ENCODE measurements at places on chromosomes 16 and 17. TPM values are rescaled to one million over a fixed set of nuclear protein-coding genes. Genes with fewer than 3 reads are reported as not detected.
A peak's percentile ranks its signal among the peaks of the same experiment; 100 is the strongest.

HAS3 gene
- 0.23 TPM for total RNA-seq

KIAA0513 gene
- total RNA-seq: 11.4 TPM

- DNase-seq: peak; percentile 94
Measured at GRCh38 chr17:41777574-41778188, 8.8 kb downstream of the JUP start.

DNA sequence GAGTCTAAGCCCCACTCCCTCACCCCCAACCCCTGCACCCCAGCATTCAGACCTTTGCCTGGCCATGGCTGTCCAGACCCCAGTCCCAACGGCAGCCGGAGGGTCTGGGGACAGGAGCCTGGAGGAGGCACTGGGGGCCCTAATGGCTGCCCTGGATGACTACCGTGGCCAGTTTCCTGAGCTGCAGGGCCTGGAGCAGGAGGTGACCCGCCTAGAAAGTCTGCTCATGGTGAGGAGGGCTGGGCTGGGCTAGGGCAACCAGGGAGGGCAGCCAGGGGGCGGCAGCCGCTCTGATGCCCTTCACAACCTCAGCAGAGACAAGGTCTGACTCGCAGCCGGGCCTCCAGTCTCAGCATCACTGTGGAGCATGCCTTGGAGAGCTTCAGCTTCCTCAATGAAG lies 14.4 kb downstream of the RIPOR1 start:
- no peak for DNase-seq

DNA sequence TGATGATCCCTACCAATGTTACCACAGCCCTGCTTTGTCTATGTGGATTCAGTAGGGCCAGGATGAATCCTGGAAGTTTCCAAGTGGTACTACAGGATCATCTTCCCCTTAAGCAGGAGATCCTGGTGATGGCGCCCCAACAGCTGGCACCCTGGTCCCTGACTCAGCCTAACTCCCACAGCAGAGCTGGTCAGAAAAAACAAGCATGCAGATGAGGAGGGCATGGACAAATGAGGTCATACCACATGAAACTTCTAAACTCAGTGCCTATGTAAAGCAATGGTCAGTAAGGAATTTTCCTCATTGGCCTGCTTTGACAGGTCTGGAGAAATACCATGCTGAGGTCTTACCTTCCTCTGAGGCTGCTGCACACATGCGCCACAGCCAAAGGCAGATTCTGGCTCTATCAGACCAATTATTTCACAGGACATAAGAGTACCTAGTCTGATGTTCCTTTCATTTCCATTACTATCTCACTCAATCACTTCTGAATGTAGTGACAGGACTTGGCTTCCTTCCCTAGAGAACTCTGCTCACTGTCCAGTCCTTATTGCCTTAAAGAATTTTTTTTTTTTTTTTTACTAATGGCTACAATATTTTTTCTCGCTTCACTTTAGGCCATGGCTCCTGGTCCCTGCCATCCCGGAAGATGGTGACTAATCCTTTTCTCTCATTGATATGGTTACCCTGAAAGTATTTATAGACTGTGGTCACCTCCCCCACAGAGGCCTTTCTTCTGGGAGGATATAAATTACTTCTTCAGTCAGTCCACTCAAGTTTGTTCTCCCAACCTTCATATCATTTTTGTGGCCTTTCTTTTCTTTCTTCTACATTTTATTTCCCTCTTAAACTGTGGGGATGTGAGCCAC lies 525.2 kb upstream of the PSMD7 start:
- DNase-seq: no peak

GRCh38 chr17:7850701-7851437 lies 4.0 kb upstream of the TMEM88 start:
- DNase-seq: no peak

FKBP10 gene
- total RNA-seq: 283 TPM

DNA sequence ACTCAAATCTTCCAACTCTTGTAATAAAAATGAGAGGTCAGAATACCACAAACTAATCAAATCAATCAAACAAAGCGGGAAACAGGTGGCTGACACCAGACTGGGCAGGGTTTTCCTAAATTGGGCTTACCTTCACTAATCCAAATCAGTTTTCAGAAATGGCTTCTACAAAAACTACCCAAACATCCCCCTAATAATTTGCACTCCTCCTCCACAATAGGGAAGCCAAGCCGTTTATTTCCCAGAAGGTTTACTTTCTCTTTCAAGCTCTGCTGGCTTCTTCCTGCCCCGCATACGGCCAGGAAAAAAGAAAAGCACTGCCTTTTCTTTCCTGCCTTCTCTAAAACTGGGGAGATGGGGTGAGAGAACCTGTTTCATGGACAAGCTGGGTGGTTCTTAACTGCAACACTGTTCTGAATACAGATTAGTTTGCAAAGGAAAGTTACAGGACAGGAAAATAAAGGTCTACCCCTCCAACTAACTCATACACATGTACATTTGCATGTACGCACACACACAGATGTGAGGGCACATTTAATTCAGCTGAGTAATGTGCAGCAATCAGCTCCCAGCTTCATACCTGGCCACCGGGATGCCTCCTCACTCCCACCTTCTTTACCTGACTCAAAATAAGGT lies 9.2 kb downstream of the STAT3 start:
- peak; percentile 28 for DNase-seq

DNA sequence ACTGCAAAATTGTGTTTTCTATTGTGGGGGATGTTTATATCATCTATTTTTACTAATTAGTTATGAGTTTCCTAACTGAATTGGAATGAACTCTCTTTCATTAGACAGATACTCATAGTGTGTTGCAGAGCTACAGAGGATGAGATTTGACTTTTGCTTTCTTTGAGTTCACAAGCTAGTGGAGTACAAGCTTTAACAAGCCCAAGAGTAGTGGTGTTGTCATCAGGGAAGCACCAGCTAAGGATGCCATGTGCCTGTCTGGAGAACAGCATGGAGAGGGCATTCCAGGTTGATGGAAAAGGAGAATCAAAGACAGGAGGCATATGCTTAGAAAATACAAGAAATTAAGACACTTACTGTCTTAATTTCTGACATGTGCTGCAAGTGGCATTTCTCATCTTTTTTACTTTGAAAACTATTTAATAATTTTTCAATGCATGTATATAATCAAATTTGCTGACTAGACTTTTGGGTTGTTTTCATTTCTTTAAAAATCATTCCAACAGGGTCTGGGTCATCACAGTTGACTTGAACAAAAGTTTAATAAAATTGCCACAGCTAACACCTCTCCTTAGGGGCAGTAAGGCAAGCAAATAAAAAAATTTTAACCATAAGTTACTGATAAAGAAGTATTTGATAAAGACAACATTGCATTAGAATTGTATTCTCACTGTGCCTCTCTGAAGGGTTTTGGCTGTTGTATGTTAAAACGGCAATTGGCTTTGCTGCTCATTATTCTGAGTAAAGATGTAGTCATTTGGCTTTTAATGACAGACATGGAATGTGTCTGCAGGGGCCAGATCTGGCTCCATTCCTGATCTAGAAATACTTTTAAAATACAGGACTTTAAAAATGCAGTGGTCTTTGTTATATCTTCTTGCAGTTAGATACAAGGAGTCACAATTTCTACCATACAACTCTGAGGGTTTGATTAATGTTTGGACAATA lies 323.7 kb upstream of the CDH11 start:
- no peak for DNase-seq

DNA sequence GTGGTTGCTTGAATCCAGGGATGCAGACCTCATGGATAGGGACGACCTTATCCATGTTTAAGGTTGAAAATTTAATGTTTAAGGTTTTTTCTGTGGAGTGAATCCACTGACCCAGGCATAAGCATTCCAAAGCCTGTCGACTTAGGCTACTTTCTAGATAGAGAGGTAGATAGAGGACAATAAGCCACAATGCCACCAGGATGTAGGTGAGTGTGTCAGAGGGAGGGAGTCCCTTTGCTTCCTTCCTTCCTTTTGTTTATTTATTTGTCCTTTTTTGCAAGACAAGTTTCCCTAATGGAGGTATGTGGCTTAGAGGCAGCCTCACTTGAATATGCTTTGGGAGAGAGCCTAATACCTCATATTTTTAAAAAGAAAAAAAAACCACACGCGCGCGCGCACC lies 834.2 kb upstream of the SOX9 start:
- DNase-seq: no peak

- DNase-seq: no peak
Measured at GRCh38 chr17:79843474-79843815, 4.2 kb upstream of the CBX4 start.

- no peak for DNase-seq
Measured at GRCh38 chr16:30184096-30184890, 891 bp downstream of the CORO1A start.

MYH2 gene
- total RNA-seq: 0.11 TPM

DNA sequence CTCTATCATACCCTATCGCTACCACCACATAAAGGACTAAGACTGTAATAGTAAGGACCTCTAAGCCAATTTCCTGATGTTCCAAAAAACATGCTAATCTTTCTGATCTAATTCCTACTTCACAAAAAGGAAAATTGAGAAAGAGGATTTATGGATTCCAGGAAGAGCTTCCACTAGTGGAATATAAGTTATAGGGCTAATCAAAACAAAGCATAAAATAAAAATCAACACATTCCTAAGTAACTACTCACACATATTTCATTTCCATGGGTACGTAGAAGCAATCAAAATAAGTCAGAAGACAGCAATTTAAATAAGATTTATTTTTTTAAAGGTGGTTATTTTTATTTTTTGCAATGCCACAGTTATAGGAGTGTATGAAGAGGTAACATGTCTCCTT lies 12.4 kb downstream of the CCDC43 start:
- DNase-seq: peak; percentile 29

DNA sequence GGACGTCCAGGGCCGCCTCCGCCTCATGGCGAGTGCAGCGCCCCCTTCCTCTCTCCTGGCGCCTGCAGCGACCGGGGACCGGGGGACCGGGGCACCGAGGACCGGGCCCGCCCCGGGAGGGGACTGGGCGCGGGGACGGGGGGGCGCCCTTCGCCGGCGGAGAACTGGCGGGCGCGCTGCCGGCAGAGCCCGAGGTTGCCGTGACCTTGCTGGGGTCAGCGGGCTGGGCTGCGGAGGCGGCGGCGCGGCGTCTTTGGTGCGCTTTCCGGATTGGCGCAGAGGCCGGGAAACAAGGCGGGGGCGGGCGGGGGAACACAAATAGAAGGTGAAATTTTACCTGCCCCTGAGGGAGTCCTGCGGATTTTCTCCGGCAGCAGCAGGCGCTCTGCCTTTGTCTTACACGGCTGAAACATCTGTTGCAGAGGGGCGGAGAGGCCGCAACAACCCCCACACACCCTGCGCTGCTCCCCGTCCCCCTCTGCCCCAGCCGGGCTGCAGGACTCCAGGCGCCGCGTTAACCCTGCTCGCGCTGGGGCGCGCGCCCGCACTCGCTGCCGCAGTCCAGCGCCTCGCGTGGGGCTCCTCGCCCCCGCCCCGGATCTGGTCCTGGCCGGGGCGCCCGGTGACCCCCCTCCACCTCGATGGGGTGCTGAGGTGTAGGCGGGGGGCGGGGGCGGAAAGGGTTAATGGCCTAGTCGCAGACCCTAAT lies 53.5 kb downstream of the SREBF1 start:
- DNase-seq: no peak

RNF43 gene
- total RNA-seq: not detected

DNA sequence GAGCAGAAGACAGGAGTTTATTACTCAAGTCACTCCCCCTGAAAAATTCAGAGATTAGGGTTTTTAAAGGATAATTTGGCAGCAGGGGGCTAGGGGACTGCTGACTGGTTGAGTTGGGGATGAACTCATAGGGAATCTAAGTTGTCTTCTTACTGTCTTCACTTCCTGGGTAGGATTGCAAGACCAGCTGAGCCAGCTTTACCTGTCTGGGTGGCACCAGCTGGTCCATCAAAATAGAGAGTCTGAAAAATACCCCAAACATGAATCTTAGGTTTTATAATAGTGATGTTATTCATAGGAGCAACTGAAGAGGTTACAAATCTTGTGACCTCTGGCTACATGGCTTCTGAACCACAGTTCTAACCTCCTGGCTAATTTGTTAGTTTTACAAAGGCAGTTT lies 157.9 kb downstream of the PPM1E start:
- DNase-seq: no peak

- no peak for DNase-seq
Measured at GRCh38 chr17:50420419-50421112, 5.5 kb upstream of the ACSF2 start.

NPTX1 gene
- 0.80 TPM for total RNA-seq

HSD17B2 gene
- total RNA-seq: 3.0 TPM

DNA sequence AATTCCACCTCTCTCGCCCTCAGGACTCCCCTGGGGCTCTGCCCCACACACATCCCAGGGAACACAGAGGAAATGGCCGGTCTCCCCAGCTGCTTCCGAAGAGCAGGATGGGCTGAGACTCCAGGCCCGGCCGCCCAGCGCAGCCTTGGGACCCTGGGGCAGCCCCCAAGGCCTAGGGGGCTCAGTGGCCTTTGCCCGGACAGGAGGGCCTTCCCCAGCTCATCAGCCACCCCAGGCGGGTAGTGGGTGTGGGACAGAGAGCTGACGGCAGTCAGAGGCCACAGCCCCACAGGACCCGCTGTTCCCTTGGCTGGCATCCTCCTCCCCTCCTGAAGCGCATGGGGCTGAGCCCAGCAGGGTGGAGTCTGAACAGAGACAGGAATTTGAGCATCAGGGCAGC lies 6.2 kb upstream of the CBFA2T3 start:
- DNase-seq: no peak

TRAF7 gene
- 134 TPM for total RNA-seq

DNA sequence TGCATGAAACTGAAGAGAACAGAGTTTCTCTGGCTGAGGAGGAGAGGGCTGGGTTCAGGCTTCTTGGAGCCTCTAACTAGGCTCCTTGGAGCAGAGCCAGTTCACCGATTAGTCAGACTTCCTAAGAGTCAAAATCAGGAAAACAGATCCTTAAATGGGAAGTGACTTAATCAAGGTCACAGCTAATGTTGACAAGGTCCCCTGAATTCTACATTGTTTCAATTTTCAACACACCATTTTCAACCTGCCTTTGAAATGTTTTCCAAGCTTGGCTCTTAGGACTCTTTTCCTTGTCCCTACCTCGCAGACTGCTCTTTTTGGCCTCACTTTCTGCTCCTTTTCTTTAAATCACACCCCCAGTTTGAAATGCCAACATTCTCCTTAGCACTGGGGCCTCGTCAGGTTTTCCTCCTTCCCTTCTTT lies 16.3 kb downstream of the MYL4 start:
- peak; percentile 91 for DNase-seq

IGSF6 gene
- total RNA-seq: not detected

GRCh38 chr17:40086150-40087044 lies 14.0 kb downstream of the NR1D1 start:
- DNase-seq: no peak

GRCh38 chr17:55859301-55859795 lies 108.5 kb downstream of the PCTP start:
- DNase-seq: no peak

GRCh38 chr17:57441270-57441600 lies 184.9 kb downstream of the MSI2 start:
- DNase-seq: no peak

GRCh38 chr16:55294129-55294528 lies 29.9 kb upstream of the IRX6 start:
- no peak for DNase-seq

DNA sequence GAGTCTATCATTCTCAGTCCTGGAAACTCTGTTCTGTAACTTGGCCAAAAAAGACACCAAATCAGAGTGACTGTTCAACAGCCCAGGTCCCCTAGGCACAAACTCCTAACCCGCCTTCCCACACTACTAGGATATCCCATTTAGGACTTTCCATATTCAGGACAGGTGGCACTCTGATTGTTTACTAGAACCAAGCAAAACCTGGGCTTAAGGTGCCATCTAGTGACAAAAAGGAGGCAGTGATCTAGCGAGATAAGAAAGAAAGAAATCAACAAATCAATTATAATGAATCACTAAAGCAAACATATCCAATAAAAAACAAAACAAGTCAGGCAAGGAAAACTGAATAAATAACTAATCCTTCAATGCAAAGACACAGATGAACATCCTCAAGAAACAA lies 203.9 kb downstream of the CEP112 start:
- peak; percentile 28 for DNase-seq
